ENCODE measurements at places on chromosomes 12 and 14.

GRCh38 chr12:50999093-50999492 is 27.1 kb downstream of the SLC11A2 start:
- no peak for DNase-seq

- DNase-seq: no peak
Measured at GRCh38 chr14:51607711-51608110, 44.0 kb upstream of the FRMD6 start.

GRCh38 chr12:80625901-80626300 is 81.5 kb upstream of the MYF6 start:
- no peak for DNase-seq

GRCh38 chr14:91229743-91230200 is 14.7 kb downstream of the GPR68 start:
- DNase-seq: no peak

DNA sequence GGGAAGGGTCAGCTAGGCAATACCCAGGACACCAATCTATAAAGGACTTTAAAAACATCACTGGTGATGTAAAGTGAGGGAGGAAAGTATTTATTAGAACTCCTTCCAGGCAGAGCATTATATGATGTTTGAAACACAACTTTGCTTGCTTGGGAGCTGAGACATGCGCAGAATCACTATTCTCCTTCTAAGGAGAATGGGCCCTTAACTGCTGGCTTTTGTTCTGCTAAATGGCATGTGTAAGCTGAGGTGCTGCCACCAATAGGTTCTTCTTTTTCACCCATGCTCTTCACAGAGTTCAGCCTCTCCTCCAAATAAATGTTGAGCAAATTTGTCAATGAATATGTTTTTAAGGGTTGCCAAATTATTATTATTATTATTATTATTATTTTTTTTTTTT is 3.9 kb downstream of the STAC3 start:
- no peak for DNase-seq

- no peak for DNase-seq
Measured at GRCh38 chr14:69475194-69475818, 9.2 kb upstream of the PLEKHD1 start.

GRCh38 chr12:124319368-124320050 is 24.6 kb downstream of the RFLNA start:
- no peak for DNase-seq

GRCh38 chr12:560691-561390 is 101.1 kb downstream of the B4GALNT3 start:
- no peak for DNase-seq

DNA sequence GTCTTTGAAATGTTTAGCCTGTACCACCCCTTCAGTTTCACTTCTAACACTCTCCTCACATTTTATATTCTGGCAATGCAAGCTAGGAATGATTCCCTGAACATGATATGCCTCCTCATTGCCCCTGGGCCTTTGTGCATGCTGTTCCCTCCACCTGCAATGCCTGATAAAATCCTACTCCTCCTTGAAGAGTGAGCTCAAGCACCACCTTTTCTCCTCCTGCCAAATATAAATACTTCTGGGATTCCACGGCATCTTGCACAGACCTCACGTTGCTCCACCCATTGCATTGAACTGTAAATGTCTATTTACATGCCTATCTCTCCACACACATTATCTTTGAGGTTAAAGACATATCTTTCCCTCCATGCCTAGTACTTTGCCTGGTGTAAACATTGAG is 21.1 kb downstream of the NKX2-1 start:
- no peak for DNase-seq

GRCh38 chr14:24198814-24199524 is 3.7 kb upstream of the TM9SF1 start:
- DNase-seq: no peak

- no peak for DNase-seq
Measured at GRCh38 chr12:130634866-130635265, 81.2 kb downstream of the RIMBP2 start.

GRCh38 chr14:24818058-24818822 is 184.2 kb upstream of the GZMB start:
- DNase-seq: no peak
